ENCODE measurements at places on chromosomes 6 and 20.

GRCh38 chr6:131177996-131178395 lies 42.7 kb downstream of the AKAP7 start:
- DNase-seq = no peak

DNA sequence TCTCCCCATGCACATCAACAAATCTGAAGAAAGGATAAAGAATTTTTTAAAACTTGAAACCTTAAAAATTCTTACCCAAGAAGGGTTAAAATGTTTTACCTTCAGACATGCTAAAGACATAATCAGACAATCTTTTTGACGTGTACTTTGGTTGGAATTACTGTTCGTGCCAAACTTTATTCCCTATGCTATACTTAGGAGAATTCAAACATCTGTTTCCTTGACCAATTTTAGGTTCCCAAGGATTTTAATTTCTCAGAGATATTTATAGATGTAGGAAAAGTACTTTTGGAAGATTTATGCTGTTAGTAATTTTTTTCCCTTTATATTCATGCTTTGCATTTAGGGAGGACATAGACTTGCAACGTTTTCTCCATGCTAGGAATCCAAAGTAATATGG lies 108.4 kb downstream of the AFG1L start:
- no peak for DNase-seq

- no peak for DNase-seq
Observed at GRCh38 chr6:102126488-102126887, 733.0 kb downstream of the GRIK2 start.

- no peak for DNase-seq
Observed at GRCh38 chr6:156190270-156190669, 586.9 kb upstream of the ARID1B start.

DNA sequence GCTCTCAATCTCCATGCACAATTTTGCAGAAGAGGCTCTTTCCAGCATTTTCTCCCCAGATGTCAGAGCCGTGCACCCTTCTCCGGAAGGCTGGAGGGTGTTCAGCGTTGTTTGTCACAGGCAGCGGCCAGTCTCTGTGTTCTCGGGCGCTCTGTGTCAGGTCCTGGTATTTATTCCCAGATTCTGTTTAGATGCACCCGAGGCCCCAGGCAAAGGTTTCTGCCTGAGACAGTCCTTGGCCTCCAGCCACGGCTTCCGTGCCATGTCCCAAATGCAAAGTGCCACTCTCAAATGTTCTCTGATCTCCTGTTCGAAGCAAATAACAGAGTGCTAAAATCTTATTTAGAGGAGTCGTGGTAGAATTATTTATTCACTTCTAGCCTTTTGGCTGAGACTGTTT lies 140.3 kb upstream of the AGPAT4 start:
- DNase-seq = no peak

- DNase-seq = peak; percentile 36
Observed at GRCh38 chr6:158910484-158911440, 89.2 kb downstream of the RSPH3 start.

DNA sequence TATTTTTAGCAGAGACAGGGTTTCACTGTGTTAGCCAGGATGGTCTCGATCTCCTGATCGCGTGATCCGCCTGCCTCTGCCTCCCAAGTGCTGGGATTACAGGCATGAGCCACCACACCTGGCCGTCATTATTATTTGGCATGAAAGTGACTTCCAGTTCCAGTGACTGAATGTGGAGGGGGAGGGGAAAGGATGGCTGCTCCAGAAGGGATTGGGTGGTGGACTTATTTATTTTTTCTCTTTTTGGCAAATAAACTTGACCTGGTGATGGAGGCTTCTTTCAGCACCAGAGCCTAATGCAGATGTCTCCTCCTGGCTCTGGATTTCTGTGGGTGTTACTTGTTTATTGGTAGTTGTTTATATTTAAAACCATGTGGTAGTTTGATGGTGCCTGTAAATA lies 16.9 kb upstream of the SLC22A23 start:
- no peak for DNase-seq

- no peak for DNase-seq
Observed at GRCh38 chr6:35251949-35252348, 7.6 kb upstream of the ZNF76 start.

DNA sequence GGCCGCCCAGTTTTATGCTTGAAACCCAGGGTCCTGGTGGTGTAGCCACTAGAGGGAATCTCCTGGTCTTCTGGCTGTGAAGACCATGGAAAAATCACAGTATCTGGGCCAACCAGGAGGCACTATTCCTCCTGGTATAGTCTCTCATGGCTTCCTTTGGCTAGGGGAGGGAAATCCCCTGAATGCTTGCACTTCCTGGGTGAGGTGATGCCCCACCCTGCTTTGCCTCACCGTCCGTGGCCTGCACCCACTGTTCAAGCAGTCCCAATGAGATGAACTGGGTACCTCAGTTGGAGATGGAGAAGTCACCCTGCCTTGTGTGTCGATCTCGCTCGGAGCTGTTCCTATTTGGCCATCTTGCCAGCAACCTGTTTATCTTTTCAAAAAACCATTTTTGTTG lies 10.1 kb upstream of the ZNF337 start:
- DNase-seq = no peak

GRCh38 chr20:38129893-38130609 lies 35.0 kb downstream of the TGM2 start:
- DNase-seq = no peak

- DNase-seq = no peak
Observed at GRCh38 chr20:11255860-11256259, 582.1 kb upstream of the JAG1 start.

- no peak for DNase-seq
Observed at GRCh38 chr6:111775145-111775922, 97.9 kb downstream of the FYN start.

- no peak for DNase-seq
Observed at GRCh38 chr20:32476684-32477593, 108.2 kb downstream of the NOL4L start.

GRCh38 chr6:89385156-89385667 lies 26.9 kb downstream of the RRAGD start:
- DNase-seq = no peak

GRCh38 chr6:158205169-158205944 lies 37.2 kb downstream of the GTF2H5 start:
- DNase-seq = no peak

DNA sequence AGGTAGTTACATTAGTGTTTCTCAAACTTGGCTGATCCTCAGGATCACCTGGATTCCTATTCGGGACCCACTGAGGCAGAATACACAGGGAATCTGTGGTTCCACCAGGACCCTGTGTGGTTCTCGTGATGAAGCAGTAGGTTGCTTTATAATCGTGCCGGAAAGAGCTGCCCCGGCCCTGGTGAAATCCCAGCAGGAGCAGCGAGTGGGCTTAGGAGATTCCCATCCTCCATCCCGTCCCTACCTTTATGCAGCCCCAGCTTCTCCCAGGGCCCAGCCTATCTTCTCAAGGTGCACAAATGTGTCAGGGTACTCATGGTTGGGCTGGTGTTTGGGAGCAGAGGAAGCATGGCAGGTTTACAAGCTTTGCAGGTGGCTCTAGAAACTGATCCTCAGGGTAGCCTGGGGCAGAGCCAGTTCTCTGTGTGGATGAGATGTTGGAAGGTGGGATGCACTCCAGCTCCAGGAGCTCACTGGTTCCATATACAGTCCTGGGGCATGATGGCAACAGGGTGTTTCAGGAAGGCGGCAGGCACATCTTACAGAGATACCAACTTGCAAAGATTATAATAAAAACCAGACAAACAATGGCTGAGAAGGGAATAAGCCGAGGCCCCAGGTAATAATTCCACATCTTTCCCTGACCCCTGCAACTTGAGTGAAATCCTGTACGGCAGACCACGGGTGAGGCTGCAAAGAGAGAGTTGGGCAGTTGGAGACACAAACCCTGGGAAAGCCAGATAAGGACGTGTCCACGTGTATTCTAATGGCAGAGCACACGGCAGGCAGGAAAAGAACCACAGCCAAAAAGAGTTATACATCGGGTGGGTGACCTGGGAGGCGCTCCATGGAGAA lies 5.9 kb downstream of the SLC22A1 start:
- no peak for DNase-seq

DNA sequence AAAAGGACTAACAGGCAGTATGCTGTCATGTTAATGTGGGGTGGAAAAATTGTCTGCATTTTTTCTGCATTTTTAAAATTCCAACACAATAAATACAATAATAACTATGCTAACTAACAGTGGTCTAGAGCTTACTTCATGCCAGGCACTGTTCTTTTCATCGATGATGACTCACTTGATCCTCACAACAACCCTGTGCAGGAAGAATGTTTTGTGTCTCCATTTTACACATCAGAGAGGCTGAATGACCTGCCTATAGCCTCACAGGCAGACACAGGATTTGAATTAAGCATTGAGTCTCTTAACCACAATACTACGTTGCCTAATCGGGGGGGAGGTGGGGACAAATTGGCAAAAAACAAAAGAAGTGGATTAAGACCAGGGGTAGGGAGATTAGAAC lies 26.9 kb upstream of the FANCE start:
- DNase-seq = no peak

- no peak for DNase-seq
Observed at GRCh38 chr20:24493661-24494459, 24.4 kb downstream of the SYNDIG1 start.

GRCh38 chr20:16553101-16553500 lies 20.1 kb downstream of the KIF16B start:
- DNase-seq = no peak

DNA sequence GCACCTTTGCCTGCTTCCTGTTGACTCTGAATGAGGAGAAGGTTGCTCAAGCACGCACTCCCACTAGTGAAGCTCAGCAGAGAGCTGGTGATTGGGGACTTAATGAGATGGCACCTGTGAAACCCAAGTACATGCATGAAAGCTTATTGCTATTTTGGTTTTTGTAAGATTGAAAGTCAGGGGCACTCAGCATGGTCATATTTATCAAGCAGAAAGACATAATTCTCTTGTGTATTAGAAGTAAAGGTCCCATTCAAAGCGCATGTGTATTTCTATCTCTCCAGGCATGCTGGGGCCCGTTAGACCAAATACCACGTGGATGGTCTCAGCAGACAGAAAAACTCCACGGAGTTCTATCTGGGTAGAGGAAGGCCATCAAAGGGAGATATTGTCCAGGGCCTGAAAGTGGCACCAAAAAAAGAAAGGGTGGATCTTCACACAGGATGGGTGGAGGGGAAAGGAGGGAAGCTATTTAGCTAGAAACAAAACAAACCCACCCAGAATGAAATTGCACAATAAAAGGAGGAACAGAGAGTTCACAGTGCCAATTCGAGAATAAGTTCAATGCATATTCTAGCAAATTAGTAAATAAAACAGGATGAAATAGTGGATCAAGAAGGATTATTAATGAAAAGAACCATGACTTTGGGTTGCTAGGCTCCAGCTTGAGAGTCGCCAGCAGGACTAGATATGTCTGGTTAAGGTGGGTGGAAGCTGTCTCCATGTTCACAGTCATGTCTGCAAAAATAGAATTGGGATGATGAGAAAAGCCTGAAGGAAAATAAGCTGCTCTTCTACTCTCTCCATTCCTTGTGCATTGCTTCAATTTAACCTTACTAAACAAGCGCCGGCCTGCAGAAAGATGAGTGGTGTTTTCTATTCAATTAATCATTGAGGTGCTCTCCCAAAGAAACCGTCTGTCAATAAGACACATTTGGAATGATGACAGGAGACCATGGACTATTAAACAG lies 224.9 kb upstream of the DTNBP1 start:
- DNase-seq = no peak

DNA sequence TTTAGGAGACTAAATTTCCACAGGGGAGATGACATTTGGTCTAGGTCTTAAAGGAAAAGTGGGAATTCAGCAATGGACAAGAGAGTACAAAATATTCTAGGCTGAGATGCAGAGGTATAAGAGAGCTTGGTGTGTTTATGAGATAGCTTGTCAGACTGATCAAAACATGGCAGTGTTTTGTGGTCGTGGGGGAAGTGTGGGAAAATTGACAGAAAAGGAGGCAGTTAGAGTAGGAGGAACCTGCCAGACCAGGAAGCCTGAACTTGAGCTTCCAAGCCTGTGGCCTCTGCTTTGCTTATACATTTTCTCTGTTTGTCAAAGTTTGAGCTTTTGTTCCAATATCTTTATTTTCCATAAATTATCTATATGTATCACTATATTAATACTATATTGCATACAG lies 69.5 kb upstream of the MAP3K7 start:
- DNase-seq = no peak

DNA sequence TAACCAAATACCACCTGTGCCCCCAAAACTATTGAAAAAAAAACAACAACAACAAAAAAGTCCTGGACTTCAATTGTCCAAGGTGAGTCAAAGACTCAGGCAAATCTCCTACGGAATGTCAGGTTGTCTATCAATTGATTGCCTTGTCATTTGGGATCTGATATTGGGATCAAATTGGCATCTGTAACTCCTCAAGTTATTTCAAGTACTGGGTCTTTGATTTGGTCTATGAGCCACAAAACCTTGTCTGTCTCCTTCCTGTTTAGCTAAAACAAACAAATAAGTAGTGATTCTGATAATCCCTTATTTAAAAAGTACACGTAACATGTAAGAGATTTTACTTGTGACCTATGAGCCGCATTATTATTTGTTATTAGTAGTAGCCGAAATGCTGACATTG lies 231.6 kb upstream of the ZNF217 start:
- no peak for DNase-seq

DNA sequence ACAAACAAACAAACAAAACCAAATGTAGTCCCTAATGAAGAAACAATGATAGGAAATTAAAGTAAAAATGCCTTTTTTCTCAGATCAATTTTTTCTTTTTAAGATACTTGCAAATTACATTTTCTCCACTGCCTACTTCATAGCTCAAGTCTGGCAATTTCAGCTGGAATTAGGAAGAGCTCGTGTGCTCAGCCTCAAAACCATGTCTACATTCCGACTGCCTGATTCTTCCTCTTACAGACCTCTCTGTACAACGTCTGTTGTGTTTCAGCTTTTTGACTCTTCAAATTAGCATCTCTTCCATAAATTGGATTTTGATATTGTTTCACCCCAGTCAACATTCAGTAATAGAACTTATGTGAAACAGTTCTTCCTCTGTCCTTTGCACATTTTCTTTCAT lies 9.3 kb upstream of the EDN1 start:
- no peak for DNase-seq

DNA sequence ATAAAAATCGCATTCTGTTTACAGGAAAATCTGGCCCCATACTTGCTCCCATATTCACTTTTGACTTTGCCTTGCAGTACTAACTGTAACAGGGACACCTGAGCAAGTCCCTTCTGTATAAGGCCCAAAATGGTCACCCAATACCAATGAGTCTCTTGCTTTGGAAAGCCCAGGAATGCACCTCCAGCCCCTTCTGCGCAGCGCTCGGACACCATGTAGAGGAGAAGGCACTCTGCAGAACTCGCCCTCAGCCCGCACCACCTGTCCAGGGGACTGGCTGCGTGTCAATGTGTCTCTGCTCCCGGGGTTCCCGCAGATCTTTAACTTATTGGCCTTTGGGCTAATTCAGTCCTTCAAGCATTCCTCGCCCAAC lies 746 bp upstream of the PRND start:
- no peak for DNase-seq

- no peak for DNase-seq
Observed at GRCh38 chr6:140988780-140989179, 1143.9 kb upstream of the GJE1 start.

GRCh38 chr6:13762611-13763441 lies 51.2 kb upstream of the RANBP9 start:
- DNase-seq = no peak
